Heart left ventricle (tissue), 16 donors: ENCODE measurements at places on chromosomes 7 and 10. TPM values are rescaled to one million over a fixed set of nuclear protein-coding genes. Genes with fewer than 3 reads are reported as not detected.

DPYSL4 gene
- 70.0 TPM for total RNA-seq

TBL2 gene
- total RNA-seq: 24.1 TPM

WIPF3 gene
- total RNA-seq: 4.7 TPM

AOC1 gene
- not detected for total RNA-seq

SH2D4B gene
- total RNA-seq: 0.19 TPM

NKX1-2 gene
- not detected for total RNA-seq

NEBL gene
- 390 TPM for total RNA-seq

GNAT3 gene
- not detected for total RNA-seq

FAM25G gene
- not detected for total RNA-seq

HOXA4 gene
- 2.6 TPM for total RNA-seq

ZNF107 gene
- total RNA-seq: 1.5 TPM

PTPRZ1 gene
- 0.45 TPM for total RNA-seq

SLC26A5 gene
- total RNA-seq: not detected

POU6F2 gene
- 0.56 TPM for total RNA-seq

RBM17 gene
- 55.9 TPM for total RNA-seq

LRRD1 gene
- total RNA-seq: not detected

GIMAP2 gene
- total RNA-seq: 2.9 TPM

TEX47 gene
- total RNA-seq: not detected

COL17A1 gene
- not detected for total RNA-seq

SRGN gene
- 30.3 TPM for total RNA-seq

SLC26A3 gene
- total RNA-seq: 0.35 TPM

CUBN gene
- total RNA-seq: 0.28 TPM
